Dermis microvascular lymphatic vessel endothelial cell (primary cell): ENCODE measurements at places on chromosomes 4 and X.
A peak's percentile ranks its signal among the peaks of the same experiment; 100 is the strongest.

DNA sequence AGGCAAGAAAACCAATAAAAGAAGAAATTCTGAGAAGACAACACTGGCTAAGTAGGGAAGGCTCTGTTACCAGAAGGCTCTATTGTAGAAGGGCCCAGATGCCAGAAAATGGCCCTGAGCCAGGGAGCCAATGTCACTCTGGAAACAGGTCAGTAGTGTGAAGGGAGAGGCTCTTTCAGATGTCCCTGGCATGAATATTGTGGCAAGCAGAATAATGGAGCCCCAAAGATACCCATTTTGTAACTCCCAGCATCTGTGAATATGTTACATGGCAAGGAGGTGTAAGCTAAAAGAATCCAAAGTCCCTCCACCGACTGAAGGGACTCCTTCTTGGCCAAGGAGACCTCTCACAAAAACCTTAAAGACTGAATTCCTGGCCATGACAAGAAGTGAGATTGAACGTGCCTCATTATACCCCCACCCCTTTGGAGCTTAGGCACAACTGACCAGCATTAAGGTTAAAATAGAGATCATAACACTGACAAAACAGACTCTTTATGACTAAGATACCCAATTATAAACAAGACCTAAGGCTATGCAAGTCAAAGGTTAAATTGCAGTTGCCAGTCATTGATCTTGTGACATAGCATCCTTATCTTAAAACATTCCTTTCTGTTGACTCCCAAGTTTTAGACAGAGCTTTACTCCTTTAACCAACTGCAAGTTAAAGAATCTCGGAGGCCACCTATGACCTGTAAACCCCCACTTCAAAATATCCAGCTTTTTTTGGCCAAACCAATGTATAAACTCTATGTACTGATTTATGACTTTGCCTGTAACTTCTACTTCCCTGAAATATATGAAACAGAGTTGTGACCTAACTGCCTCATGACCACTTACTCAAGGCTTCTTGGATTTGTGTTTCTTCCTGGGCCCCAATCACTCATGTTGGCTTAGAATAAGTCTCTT is 42.2 kb upstream of the SMIM10 start:
- DNase-seq: no peak

- no peak for DNase-seq
Measured at GRCh38 chrX:74523224-74523623, 91.2 kb downstream of the RLIM start.

GRCh38 chr4:2386717-2387116 is 31.7 kb downstream of the ZFYVE28 start:
- DNase-seq: no peak

- DNase-seq: no peak
Measured at GRCh38 chrX:1717373-1717772, 102.5 kb downstream of the ASMT start.

GRCh38 chrX:2550328-2551020 is 49.7 kb upstream of the DHRSX start:
- no peak for DNase-seq

- no peak for DNase-seq
Measured at GRCh38 chr4:4914059-4914820, 54.8 kb downstream of the MSX1 start.

GRCh38 chr4:185470501-185471195 is 885 bp downstream of the CCDC110 start:
- DNase-seq: no peak

GRCh38 chrX:10011991-10012390 is 44.8 kb downstream of the CLDN34 start:
- no peak for DNase-seq

DNA sequence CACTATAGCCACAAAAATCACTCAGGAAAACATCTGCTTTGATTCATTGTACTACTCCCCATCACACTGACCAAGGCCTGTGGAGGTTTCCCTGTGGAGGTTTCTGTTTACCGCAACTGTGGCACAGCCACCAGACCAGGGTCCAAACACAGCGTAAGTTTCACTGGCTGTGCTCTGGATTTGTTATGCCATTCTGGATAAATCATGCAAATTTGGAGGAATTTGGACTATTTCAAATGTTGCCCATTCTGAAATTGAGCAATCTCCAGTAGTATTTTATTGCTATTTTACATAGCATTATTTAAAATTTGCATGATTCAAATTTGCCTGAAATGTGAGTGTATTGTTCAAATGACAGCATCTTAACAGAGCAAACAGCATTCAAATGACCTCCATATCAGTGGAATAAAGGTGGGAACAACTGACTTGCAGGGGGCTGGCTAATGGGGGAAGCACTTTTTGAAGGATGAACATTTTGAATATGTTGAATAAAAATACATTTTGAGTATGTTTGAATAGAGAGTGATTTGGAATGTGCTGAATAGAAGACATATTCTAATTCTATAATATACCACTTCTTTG is 66.1 kb upstream of the ACSL1 start:
- DNase-seq: no peak

DNA sequence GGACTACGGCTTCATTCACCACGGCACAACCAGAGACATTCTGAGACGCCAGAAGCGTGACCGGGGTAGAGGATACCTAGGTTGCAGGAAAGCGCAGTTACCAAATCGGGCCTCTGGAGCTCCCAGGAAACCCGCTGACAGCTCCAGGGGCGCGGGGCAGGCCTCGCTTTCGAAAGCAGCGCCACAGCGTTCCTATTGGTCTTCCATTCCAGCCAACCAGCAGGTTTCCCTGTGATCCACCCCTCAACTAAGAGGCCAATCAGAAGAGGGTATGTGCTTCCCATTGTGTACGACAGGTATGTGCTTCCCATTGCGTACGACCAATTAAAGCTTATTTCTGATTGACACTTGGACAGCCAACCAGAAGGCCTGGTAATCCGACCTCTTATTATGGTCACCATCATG is 14.9 kb downstream of the SNX12 start:
- DNase-seq: peak; percentile 78

DNA sequence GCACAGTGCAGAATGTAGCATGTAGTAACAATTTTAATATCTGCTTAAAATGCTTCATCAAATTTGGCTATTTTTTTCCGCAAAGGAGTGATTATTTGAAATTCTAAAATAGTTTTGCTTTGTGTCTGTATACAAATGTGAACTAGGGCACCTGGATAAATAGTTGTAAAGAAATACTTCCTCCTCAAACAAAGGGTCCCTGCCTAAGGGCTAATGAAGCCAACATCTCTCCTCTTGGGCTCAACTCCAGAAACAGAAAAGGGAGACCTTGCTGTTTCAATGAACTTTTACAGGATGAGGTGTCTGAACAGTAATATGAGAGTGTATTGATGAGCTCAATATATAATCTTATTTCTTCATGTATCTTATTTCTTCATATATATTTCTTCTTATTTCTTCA is 30.8 kb upstream of the SCOC start:
- DNase-seq: no peak

DNA sequence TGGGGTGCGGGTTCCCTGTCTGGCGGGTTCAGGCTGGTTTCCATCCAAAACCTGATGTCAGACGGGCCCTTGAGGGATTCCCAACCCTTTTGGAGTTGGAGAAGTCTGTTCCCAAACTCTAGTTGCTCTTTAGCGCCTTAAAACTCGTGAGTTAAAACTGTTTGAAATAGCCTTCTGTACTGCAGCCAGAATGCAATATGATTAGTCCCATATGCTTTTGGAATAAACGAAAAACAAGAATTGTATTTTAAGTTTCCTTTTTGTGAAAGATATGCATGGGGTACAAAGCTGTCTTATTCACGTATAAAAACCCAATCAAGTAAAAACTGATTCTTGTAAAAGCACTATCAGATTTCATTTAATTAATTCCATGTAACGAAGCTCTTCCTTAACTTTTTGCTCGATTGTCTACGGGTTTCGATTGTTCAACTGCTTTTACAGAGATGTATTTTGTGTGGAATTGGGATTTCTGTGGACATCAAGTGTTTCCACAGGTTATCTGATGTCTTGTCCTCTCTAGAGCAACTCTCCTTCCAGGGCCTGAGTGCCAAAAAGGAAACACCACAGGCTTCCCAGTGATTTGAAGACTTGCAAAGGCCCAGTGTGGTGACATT is 49.5 kb downstream of the CLDN34 start:
- no peak for DNase-seq

DNA sequence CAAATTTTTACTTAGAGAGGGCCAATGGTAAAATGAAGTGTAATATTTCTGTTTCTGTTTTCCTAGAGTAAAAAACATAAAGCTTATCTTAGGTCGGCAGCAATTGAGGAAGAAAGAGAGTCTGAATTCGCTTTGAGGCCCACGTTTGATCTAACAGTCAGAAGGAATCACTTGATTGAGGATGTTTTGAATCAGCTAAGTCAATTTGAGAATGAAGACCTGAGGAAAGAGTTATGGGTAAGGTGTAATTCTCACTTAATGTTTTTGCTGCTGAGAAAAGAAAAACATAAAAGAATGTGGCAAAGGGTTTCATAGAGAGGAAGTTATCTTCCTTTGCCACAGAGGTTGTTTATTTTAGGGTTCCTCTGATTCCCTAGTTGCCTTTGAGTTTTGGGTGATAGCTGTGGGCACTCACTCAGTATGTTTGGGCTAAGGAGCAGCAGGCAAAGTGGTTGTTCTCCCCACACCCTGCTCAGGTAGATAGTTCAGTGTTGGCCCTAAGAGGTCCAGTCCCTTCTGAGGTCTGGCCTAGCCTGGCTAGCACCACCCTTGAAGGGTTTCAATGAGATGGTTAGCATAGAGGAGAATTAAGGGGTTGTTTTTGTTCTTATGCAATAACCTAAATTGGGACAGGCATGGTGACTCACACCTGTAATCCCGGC is 32.3 kb downstream of the HERC5 start:
- no peak for DNase-seq

DNA sequence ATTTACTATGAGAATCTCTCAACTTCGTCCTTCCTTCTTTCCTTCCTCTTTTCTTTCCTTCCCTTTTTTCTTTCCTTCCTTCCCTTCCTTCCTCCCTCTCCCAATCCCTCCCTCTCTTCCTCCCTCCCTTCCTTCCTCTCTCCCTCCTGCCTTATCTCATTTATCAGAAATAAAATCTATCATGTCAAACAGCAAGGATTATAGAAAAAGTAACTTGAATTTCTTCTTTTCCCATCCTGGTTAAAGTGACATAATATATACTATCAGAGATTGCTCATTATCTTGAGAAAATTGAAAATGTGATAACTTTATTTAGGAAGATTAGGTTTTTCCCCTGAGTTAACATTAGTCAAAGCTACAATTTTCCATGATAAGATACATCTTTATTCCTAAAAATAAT is 5.6 kb downstream of the TIGD4 start:
- DNase-seq: no peak

GRCh38 chrX:18917831-18918230 is 66.1 kb downstream of the PHKA2 start:
- no peak for DNase-seq

DNA sequence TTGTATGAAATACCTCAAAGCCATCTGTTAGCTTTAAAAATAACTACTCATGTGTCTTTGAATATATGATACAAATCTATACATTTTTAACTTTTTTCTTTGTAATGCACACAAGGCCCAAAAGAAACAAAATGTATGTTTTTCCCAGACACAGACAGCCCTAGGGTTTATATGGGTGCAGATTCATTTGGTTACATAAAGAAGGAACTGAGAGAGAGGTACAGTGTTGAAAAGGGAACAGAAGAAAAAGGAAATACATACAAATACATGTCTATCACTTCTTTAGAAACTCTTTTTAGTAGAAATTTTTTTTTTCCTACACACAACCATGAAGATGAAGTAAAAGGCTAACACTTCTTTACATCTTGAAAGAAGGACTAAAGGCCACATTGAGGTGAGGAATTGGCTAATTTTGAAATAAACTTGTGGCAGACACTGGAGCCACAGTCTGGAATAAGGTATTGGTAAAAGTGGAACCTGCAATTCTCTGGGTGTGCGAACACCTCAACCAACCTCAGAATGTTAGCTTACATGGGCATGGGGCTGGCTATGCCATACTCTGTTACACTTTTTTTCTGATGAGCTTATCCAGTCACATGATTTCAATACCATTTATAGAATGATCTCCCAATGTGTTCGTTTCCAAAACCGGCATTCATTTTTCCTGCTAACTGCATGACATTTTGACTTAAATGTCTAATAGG is 67.9 kb downstream of the FAM47C start:
- DNase-seq: no peak

- DNase-seq: no peak
Measured at GRCh38 chr4:684623-685327, 4.2 kb downstream of the SLC49A3 start.

GRCh38 chr4:138975225-138975624 is 40.4 kb upstream of the NOCT start:
- DNase-seq: no peak

GRCh38 chrX:155896512-155896911 is 15.4 kb downstream of the VAMP7 start:
- no peak for DNase-seq

GRCh38 chrX:68727696-68728095 is 80.2 kb downstream of the STARD8 start:
- no peak for DNase-seq

DNA sequence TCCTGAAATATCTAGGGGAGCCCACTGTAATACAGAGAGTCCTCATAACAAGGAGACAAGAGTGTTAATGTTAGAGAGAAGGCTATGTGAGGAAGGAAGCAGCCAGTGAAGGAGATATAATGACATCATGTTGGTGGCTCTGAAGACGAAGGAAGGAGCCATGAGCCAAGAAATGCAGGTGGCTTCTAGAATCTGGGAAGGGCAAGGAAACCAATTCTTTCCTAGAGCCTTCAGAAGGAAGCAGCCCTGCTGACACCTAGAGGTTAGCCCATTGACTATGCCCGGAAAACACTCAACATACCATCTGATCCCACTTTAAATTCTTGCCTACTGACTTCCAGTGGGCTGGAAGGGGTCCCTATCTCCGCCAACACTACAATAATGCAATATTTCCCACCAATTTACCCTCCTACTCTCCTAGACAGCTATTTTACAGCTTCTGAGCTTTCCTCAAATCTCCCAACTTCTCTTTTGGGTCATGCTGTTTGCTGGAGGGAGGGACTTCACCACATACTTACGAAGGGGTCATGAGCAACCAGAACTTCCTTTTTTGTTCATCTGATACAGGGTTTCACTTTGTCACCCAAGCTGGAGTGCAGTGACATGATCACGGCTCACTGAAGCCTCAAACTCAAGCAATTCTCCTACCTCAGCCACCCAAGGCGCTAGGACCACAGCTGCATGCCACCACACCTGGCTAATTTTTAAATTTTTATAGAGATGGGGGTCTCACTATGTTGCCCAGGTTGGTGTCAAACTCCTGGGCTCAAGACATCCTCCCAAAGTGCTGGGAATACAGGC is 25.2 kb upstream of the G3BP2 start:
- no peak for DNase-seq
